LHCN-M2 (cell line): ENCODE measurements at places on chromosomes 2 and 18. TPM values are rescaled to one million over a fixed set of nuclear protein-coding genes. Genes with fewer than 3 reads are reported as not detected.

TRIM54 gene
- total RNA-seq: 0.11 TPM in 1 of 2 replicates, not detected in the other

DNA sequence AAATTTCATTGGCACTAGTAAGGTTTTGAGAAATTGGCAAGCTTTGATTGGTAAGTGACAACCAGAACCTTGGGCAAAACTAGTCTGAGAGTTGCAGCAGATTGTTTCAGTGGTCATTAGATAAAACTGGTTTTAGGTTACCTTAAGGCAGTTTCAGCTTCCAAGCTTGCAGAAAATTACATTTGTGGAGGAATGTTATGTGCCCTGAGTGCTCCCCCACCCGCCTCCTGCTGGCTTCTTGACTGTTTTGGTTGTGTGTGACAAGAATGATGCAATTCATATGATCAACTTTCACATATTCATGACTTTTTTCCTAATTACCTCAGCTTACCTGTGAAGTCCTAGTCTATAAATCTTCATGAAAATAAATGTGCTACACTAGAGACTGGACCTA, 599.5 kb upstream of the ZNF804A start:
- DNase-seq: no peak

- DNase-seq: peak; percentile 58
Measured at GRCh38 chr2:230007931-230008707, 60.6 kb downstream of the SLC16A14 start.

GRCh38 chr2:133039531-133039930, 369.5 kb upstream of the LYPD1 start:
- DNase-seq: no peak
